ENCODE measurements at places on chromosomes 16 and 17.

- no peak for DNase-seq
Measured at GRCh38 chr17:5899496-5900195, 170.5 kb upstream of the WSCD1 start.

DNA sequence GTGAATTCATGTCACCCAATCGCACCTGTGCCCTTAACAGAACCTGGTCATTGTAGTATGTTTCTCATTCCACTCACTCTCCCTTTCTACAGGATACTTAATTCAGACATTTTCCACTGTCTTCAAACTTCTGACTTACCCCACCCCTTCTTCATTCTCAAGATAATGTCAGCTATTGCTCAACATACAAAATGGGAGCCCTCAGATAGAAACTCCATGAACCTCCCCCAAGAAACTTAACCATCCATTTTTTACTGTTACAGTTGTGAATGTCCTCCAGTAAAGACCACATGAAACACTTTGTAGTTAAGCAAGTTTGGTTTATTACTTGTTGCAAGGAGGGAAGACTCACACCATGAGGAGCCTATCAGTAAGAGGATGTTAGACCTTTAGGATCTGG is 22.1 kb upstream of the ARHGAP17 start:
- DNase-seq = no peak

- DNase-seq = no peak
Measured at GRCh38 chr17:75885431-75885830, 7.0 kb upstream of the TRIM47 start.

- no peak for DNase-seq
Measured at GRCh38 chr17:12680407-12680897, 14.8 kb downstream of the MYOCD start.

DNA sequence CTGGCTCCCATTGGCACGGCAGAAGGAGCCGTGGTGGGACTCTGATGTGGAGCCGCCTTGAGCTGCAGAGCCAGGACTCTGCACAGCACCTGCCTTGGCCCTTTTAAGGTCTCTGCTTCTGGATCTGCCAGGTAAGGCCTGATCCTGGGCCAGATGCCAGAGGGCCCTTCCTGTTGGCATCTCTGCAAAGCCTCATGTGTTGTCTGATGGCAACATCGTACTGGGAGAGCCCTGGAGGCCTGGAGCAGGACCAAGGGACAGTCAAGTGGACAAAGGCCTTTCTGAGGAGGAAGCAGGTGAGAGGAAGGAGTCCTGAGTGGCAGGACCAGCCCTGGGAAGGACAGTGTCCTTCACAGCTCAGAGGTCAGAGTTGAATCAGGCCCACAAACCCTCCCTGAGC is 26.1 kb downstream of the SOCS1 start:
- DNase-seq = no peak

- DNase-seq = peak; percentile 81
Measured at GRCh38 chr16:67216612-67217490, 10.1 kb upstream of the TMEM208 start.

DNA sequence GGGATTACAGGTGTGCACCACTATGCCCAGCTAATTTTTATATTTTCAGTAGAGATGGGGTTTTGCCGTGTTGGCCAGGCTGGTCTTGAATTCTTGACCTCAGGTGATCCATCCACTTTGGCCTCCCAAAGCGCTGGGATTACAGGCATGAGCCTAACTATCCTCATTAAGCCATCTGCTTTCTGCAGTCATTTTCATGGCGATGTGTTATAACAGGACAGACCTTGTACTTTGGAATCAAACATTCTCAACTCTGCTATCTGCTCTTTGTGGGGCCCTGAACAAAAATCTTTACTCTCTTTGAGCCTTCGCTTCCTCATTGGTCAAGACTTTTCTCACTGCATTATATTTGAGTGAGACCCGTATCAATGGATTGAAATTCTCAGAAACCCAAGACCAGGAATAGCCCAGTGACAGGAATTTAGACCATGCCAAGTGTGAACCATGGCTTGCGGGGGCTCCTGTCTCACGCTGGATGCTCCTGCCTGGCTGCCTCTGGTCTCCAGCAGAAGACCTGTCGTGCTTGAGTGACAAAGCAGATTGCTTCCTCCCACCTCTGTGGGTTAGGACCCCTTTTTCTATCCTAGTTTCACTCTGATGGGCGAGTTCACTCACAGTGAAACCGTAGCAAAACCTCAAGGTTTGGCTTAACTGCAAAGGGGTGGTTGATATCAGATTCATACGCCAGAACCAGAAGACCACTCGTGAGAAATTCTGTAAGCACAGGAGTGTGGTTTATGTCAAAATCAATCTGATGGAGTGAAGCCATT is 519.1 kb downstream of the MAF start:
- no peak for DNase-seq

DNA sequence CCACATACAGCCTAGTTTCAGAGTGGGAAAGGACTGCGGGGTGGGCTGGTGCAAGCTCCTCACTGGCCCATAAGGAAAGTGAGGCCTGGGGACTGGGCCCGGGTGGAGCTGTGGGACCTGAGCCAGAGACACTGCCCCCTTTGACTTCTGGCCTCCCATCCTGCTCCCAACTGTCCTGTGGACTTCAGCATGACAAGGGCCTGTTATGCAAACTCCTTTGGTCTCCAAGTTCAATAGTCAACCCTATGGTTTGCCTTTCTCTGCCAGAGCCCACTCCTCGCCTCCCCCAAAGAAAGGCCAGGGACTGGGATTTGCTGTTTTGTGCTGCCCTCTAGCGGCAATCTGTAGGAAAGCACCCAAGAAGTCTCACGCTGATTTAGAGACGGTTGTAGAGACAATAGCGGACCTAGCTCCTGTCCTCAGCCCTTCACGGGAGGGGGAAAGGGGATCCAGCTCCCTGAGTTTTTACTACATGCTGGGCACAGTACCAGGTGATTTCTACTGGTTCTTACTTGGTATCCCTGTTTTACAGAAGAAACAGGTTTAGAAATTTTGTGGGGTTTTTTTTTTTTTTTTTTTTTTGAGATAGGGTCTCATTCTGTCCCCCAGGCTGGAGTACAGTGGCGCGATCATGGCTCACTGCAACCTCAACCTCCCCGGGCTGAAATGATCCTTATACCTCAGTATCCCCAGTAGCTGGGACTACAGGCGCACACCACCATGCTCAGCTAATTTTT is 1.2 kb upstream of the TLCD3B start:
- no peak for DNase-seq

DNA sequence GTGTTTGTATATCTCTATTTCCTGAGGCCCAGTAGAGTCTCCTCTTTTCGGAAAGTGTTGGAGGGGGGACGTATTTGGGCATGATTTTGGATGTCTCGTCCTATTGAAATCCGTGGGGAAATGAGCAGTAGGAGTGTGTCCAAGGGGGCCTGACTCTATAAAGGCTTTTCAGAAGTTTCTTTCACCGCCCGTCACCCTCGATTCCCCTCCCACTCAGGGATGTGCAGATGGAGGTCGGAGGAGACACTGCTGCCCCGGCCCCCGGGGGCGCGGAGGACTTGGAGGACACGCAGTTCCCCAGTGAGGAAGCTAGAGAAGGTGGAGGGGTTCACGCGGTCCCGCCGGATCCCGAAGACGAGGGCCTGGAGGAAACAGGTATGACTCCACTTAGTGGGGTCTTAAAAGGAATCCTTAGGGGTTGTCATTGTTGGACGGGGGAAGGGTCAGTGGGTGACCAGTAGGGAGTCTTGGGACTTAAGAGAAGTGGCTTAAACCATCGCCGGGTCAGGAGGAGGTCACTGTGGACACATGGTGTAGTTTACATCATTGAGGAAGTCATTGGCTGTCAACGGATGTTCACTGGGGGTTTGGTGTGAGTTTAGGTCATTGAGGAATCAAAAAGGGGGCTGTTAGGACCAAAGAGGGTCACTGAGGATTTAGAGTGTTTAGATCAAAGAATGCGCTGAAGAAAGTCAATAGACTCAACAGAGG is 424 bp downstream of the MON1B start:
- peak; percentile 83 for DNase-seq

DNA sequence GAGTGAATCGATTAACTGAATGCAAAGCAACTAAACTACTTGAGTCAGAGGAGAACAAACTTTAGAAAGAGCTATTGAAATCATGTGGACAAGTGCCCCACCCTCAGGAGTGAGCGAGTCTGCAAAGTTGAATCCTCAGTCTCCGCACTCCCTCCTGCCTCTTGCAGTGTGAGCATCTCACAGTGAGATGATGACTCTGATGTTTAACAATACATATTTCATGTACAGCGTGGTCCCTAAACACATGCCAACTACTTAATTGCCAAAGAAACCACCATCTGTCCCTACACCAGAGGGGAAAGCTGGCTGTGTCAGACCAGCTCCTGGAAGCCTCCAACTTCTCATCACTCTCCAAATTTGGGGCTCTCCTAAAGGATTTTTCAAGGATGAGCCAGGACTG is 31.2 kb downstream of the PIMREG start:
- DNase-seq = no peak

- DNase-seq = no peak
Measured at GRCh38 chr17:36048066-36048465, 16.0 kb upstream of the CCL18 start.
